ENCODE measurements at places on chromosomes 7 and 10. TPM values are rescaled to one million over a fixed set of nuclear protein-coding genes. Genes with fewer than 3 reads are reported as not detected.

- no peaks in the 10 kb centered on the region for H3K36me3 ChIP-seq
- H3K27me3 ChIP-seq: no peaks in the 10 kb centered on the region
- no peaks in the 10 kb centered on the region for H3K4me1 ChIP-seq
- DNase-seq: no peak
- no peak overlapping the region for H3K4me3 ChIP-seq
Measured at GRCh38 chr7:99195867-99196266, 12.0 kb downstream of the KPNA7 start.

DNA sequence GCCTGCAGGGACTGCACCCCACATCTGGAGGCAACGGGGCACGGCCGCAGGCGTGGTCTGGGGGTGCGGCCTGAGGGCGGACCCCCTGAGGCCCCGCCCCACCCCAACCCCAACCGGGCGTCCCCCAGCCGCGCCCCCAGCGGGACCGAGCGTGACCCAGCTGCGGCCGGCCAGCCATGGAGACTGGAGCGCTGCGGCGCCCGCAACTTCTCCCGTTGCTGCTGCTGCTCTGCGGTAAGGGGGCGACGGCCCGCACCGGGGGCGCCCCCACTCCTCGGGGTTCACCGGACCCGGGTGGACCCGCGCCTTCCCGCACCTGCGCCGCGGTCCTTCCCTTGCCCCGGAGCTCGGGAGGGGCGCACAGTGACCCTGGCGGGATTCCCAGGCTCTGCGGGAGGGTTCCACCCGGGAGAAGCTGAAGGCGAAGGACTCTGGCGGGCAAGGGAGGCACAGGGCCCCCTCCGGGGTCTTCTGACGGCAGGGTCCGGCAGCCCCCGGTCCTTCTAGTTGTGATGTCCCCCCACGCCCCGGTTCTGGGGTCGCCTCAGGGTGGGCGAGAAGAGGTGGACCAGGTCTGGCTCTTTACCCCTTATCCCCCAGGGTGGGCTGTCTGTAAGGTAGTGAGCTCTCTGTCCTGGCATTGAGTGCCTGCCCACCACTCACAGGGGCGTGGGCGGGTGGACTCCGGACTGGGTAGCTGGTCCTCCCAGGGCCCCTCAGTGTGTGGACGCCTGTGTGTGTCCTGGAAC, at the start of gene RAMP3:
Gene RAMP3, plus strand, starts transcription at position 139 of the 749 bp plus-strand sequence. Its CDS starts 38 bp downstream, at position 177.
- no peaks in the 10 kb centered on the region for H3K36me3 ChIP-seq
- no peak for DNase-seq
- no peaks in the 10 kb centered on the region for H3K4me1 ChIP-seq
- peak within 1 kb of the TSS; percentile 63 for H3K27ac ChIP-seq
- peaks cover 3% of the 10 kb centered on the region for H3K27me3 ChIP-seq

GRCh38 chr10:25666276-25666675, 267.8 kb upstream of the MYO3A start:
- H3K27me3 ChIP-seq: no peaks in the 10 kb centered on the region
- no peak overlapping the region for H3K27ac ChIP-seq
- no peak overlapping the region for H3K4me3 ChIP-seq

DNA sequence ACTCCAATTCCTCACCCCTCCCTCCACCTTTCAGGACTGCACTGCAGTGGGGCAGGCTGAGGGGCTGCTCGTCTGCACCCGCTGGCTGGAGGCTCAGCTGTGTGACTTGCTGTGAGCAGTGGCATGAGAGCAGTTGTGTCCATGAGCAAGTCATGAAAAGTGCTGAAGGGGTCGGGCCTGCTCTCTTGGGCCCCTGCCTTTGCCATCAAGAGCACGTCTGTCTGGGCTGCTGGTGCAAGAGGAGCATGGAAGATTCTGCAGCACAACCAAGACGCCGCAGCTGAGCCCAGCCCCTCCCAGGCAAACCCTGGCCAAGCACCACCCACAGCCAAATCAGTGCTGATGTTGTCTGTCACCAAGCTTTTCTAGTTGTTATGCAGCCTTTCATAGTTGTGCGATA, 284.3 kb downstream of the TCERG1L start:
- H3K4me1 ChIP-seq: no peaks in the 10 kb centered on the region
- peak; percentile 48 for DNase-seq

GRCh38 chr7:101705331-101705730, 76.2 kb upstream of the MYL10 start:
- no peaks in the 10 kb centered on the region for H3K4me1 ChIP-seq
- DNase-seq: no peak
- H3K4me3 ChIP-seq: no peak overlapping the region
- H3K27me3 ChIP-seq: peaks cover 38% of the 10 kb centered on the region

The POLR2J2 gene
- total RNA-seq: 2.7 TPM

The CPXM2 gene
- total RNA-seq: 16.7 TPM

DNA sequence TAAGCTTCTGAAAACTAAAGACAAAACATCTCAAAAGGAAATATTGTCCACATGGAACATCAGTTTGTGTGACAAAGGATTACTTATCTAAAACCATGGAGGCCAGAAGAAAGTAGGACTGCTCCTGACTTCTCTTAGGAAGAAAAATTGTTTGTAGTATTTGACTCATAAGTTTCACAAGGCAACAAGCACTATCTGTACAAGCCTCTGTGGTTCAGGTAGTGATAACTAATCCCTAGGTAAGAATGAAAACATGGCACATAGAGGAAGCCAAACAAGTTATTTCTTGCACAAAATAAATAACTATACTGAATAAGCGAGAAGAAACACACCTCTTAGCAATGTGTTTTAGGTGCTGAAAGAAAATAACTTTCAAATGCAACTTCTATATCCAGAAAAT, 30.3 kb downstream of the TFPI2 start:
- no peak overlapping the region for H3K4me3 ChIP-seq
- H3K27me3 ChIP-seq: no peaks in the 10 kb centered on the region
- H3K4me1 ChIP-seq: no peaks in the 10 kb centered on the region
- no peaks in the 10 kb centered on the region for H3K36me3 ChIP-seq
- DNase-seq: no peak

- H3K36me3 ChIP-seq: no peaks in the 10 kb centered on the region
- H3K27me3 ChIP-seq: no peaks in the 10 kb centered on the region
- H3K4me1 ChIP-seq: no peaks in the 10 kb centered on the region
- no peak overlapping the region for H3K4me3 ChIP-seq
- no peak overlapping the region for H3K27ac ChIP-seq
Measured at GRCh38 chr7:40221836-40222235, 87.0 kb downstream of the SUGCT start.

The DEPP1 gene
- total RNA-seq: 139 TPM

Measured in breast epithelium (tissue), 4 donors.